Activated T-helper 2 cell treated with anti-CD3 and anti-CD28 coated beads, Interferon-gamma antibody, Interleukin-2, Interleukin-4, amounts not matched to agents 10 μg/mL and 5 μg/mL and 100 μg/mL, durations not matched to agents 14 hours and 24 hours and 36 hours (primary cell): ENCODE measurements at places on chromosomes 12 and 14.

DNA sequence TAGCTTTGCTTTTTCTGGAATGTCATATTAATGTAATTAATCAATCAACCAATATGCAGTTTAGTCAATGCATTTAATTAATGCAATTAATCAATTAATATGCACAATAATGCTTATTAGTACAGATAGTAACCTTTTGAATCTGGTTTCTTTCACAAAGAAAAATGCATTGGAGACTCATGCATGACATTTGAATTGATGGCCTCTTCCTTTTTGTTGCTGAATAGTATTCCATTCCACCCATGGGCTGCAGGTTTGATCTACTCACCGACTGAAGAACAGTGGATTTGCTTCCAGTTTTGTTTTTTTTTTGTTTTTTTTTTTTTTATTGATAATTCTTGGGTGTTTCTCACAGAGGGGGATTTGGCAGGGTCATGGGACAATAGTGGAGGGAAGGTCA, 13.1 kb upstream of the GPR132 start:
- no peak for DNase-seq

DNA sequence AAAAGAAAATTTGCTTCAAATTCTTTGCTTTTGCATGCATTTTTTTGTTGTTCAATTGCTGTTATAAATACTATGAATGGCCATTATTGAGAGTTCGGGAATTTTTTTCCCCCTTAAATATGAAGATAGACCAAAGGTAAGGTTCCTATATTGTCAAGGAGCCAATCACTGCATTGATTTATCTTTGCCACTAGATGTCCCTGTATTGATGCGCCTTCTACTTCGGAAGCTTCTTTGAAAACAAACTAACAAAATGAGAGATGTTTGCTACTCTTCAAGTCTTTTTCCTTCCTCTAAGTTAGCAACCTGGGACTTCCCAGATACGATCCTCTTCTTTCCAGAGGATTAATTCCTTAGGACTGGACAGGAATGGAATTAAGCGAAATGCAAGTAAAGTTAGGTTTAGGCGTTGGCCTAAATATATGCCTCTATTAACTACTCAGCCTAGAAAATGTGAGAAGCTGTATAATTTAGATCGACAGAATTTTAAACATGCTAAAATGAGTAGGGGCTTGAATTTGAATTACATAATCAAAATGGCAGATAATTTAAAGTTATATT, 318.1 kb downstream of the AEBP2 start:
- DNase-seq, result no peak

- no peak for DNase-seq
These were observed 4.5 kb upstream of the PRR4 start for GRCh38 chr12:10853776-10854175.

DNA sequence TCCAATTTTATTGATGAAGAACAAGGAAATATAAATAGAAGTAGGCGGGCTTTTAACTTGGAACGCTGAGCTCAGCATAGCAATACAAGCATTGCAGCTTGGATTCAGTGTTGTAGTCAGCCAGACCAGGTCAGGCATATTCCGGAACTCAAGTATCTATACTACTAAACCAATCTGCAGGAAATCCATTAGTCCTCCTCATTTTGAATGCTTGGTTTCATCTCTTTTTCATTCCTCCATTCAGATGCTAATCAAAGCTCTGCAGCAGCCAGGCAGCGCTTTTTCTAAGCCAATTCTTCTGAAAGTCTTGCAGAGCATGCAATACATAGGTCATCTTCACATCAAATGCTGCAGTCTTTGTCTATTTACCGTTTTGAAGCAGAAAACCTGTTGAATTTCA, 49.0 kb downstream of the KIF21A start:
- no peak for DNase-seq

DNA sequence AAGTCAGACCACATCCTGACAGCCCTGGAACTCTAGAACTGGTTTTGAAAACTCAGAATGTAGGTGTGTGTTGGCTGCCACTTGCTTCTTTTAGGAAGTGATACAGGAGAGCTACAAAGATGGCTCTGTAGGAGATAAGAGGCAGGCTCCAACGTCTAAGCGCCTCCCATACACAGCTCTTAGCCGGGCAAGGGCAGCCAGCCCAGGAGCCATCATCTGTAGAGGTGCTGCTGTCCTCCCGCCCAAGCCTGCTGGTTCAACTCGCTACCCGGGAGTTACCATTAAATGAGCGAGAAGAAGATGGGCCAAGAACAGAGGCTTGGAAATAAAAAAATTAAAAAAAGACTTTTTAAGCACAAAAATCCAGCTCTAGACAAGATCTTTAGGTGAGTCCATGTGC, 61.2 kb upstream of the DIO3 start:
- DNase-seq, result no peak

DNA sequence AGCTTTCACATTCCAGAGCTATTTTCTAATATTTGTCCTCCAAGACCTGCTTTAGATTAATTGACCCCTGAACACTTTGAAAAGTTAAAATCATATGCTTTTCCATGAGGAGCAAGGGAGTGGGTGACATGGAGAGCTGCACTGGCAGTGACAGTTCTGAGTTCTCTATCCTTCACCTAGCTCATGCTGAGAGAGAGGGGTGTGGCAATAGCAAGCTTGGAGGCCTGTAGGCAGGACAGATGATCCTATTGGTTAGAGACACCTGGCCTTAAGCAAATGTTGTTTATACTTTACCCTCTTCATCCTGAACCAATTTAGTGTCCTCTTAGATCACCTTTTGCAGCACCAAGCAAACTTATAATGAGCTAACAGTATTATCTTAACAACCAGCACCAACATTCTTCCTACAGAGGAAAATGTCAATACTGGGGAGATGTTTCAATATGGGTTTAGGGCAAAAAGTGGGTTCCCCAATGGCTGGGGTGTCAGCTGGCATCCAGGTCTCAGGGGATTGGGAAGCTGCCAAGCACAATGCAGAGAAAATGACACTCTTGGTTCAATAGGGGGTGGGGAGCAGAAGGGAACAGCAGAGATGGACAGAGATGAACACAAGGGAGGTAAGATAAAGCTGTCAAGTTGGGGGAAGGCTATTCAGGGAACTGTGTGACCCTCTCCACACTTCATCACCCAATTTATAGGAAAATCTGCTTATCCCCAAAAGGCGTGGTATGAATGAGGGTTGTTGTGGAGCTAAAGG, 37.0 kb upstream of the PPM1H start:
- DNase-seq, result no peak

DNA sequence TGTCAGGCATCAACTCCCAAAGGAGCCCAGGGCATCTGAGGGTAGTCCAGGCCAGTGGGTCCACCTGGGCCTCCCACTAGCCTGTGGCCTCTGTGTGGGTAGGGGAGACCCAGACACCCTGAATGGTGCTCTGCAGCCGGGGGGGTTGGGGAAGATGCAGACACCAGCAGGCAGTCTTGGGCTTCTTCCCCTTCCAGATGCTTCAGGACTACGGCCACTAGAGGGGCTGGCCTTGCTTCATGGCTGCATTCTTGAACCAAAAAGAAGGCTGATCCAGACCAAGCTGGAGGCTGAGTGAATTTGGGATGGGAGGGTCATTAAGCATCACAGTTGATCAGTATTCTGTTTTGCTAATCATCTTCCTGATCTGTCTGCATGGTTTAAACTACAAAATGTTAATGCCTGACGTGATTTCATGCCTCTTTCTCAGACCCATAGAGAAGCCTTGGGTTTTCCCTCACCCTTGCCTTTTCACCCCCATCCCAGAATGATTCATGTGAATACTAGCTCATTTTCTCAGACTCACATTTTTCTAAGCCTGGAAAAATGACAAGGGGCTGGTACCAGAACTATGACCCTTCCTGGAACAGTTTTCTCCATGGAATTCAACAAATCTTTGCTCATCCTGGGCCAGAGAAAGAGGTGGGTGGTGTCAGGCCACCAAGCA, 134.2 kb downstream of the NTF3 start:
- no peak for DNase-seq

GRCh38 chr14:97978341-97978740, 1181.2 kb downstream of the VRK1 start:
- DNase-seq, result peak; percentile 68

DNA sequence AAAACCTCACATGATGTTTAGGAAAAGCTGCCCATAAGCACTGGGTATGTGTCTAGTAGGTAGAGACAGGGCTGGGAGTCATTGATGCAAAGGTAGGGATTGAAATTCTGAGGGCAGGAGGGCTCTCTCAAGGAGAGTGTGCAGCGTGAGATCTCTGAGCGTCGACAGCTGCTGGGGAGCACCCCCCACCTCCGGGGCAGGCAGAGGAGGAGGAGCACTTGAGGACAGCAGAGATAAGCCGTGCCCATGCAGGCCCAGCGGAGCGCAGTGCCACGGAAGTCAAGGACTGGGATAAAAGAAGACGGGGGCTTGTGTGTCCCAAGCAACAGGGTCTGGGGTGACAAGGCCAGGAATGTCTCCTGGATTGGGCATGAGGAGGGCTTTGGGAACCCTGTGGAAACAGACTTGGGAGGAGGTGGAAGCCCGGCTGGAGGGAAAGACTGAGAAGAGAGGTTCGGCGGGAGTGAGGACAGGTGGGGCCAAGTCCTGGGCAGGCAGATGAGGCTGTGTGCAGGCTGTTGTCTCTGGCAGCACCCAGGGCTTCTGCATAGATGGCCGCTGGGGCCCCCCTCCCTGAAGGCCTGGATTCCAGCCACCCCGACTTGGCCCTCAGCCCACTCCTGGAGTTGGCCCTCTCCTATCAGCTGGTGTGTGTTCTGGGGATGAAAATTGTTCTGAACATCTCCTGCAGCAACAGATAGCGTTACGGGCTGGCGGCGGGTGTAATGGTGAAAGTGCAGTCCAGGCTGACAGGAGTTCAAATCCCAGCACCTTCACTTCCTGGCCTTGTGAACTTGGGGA, 1.9 kb downstream of the CACNA2D4 start:
- no peak for DNase-seq

DNA sequence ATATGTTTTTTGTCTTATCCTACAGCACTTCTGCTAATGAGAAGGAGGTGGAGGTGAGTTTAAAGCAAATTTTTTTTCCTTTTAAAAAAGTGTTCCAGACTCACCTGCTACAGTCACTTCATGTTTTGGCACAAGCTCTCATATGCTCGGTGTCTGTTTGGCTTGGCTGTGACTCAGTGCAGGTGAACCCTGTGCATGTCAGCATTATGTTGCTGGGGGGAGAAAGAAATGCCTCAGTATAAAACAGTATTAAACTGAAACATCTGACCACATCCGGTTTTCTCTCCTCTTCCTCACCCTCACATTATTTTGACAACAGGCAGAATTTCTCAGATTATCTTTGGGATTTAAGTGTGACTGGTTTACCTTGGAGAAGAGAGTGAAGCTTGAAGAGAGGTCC, 105.2 kb downstream of the DNAI7 start:
- no peak for DNase-seq

DNA sequence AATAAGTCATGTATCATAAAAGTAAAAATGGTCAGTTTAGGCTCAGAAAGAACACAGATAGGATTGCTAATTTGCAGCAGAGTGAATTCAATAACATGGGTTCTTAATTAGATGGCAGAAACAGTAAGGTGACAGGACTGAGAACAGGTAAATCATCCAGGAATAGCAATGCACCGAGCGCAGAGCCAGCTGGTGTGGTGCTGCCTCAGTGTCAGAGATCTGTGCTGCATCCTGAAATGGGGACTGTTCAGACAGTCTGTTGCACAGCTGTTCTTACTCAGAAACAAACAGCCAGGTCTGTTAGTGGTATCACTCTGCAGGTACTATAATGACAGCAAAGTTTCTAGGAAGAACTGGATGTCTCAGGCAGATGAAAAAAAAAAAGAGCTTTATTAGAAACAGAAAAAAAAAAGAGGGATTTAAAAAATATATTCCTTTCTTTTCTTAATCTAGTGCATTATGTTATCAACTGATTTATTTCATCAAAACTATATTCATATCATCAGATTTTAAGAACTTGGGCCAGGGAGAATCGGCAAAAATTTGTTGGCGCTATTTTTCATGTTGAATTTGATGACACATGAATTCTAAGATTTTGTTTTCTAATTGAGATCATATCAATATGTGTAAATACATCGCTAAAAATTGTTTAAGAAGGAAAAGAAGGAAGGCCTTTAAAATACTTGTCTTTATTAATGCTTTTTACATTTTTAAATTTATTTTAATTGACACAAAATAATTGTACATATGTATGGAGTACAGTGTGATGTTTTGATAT, 501.8 kb downstream of the PRKD1 start:
- DNase-seq, result no peak

DNA sequence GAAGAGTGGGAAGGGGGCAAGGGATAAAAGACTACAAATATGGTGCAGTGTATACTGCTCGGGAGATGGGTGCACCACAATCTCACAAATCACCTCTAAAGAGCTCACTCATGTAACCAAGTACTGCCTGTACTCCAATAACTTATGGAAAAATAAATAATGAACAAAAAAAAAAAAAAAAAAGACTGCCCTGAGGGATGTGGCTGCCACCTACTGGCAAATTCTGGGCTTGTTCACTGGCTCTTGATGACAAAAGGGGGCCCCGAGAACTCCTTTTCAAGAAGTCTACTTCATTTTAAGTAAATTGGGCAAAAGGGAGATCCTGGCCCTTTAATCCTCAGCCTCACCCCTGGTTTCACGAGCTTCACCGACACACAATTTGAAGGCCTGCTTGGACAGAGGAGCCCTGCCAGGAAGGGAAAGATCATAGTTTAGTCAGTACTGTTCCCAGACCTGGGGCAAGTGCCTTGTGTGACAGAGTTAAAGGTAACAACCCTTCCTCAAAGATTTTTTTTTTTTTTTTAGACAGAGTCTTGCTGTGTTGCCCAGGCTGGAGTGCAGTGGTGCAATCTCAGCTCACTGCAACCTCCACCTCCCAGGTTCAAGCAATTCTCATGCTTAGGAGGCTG, 26.1 kb upstream of the STAC3 start:
- no peak for DNase-seq

GRCh38 chr14:67644428-67644827, 24.7 kb downstream of the ARG2 start:
- no peak for DNase-seq

GRCh38 chr14:82251494-82251893, 717.8 kb upstream of the SEL1L start:
- DNase-seq, result no peak

DNA sequence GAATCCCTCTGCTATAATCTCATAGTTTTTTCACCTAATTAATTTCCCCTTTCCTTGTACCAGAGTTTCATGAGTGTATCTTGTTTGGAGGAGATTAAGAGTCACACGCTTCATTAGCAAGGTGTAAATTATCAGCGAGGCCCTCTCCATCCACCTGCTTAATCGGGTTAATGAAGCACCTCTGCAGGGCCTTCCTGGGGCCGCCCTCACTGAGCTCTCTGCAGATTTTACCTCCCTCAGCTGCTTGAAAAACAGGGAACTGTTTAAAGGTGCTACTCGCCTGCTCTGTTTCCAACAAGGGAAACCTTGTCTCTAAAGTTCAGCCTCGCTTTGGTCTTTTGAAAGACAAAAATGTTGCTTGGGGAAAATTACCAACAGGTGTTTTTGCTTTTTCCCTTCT, 35.8 kb downstream of the OTX2 start:
- no peak for DNase-seq

- DNase-seq, result no peak
These were observed 1.8 kb upstream of the PARP2 start for GRCh38 chr14:20341646-20342045.

- DNase-seq, result no peak
These were observed 336.4 kb downstream of the FOXG1 start for GRCh38 chr14:29102996-29103395.

GRCh38 chr12:46523863-46524770, 151.5 kb upstream of the SLC38A2 start:
- DNase-seq, result peak; percentile 55
